ENCODE measurements at places on chromosomes 5 and 9. TPM values are rescaled to one million over a fixed set of nuclear protein-coding genes. Genes with fewer than 3 reads are reported as not detected.

The INSL4 gene
- total RNA-seq: not detected

The CYLC2 gene
- not detected for total RNA-seq

The ACER2 gene
- total RNA-seq: 7.7 TPM

The LCN6 gene
- not detected for total RNA-seq

The HTR1A gene
- not detected for total RNA-seq

The SPINK7 gene
- 4.3 TPM for total RNA-seq

The NRARP gene
- 15.7 TPM for total RNA-seq

The CBY3 gene
- not detected for total RNA-seq

The FBP1 gene
- not detected for total RNA-seq

The PCDH1 gene
- total RNA-seq: 71.6 TPM

The VAV2 gene
- total RNA-seq: 36.2 TPM

The HTR4 gene
- not detected for total RNA-seq

The TICAM2 gene
- 0.72 TPM for total RNA-seq

The AGTPBP1 gene
- total RNA-seq: 18.5 TPM

The GPBP1 gene
- total RNA-seq: 76.7 TPM

The WDR38 gene
- total RNA-seq: not detected

The LCN1 gene
- total RNA-seq: not detected

The IL5 gene
- not detected for total RNA-seq

The KLF9 gene
- 19.0 TPM for total RNA-seq

The SLC34A3 gene
- not detected for total RNA-seq

The KCNMB1 gene
- total RNA-seq: not detected

The GFI1B gene
- not detected for total RNA-seq

The PPIC gene
- 47.2 TPM for total RNA-seq

The LAMC3 gene
- not detected for total RNA-seq

The DEPDC1B gene
- 4.6 TPM for total RNA-seq

The ANKH gene
- 9.4 TPM for total RNA-seq

The LIX1 gene
- total RNA-seq: not detected

The IL9 gene
- not detected for total RNA-seq

The ALDH1A1 gene
- total RNA-seq: 6.2 TPM

The CDH6 gene
- total RNA-seq: 38.6 TPM

The OTP gene
- not detected for total RNA-seq

The LHFPL2 gene
- 37.5 TPM for total RNA-seq

The PCDHA9 gene
- total RNA-seq: under 0.01 TPM

The SV2C gene
- not detected for total RNA-seq

The SLC38A9 gene
- total RNA-seq: 33.5 TPM

The IRX1 gene
- 13.0 TPM for total RNA-seq

The PLAC8L1 gene
- 0.43 TPM for total RNA-seq

The LCN9 gene
- not detected for total RNA-seq

The ANKRD31 gene
- total RNA-seq: under 0.01 TPM

The IFT74 gene
- 14.5 TPM for total RNA-seq

The MLANA gene
- total RNA-seq: not detected

The SLC6A3 gene
- total RNA-seq: not detected

The ZNF454 gene
- total RNA-seq: 0.64 TPM

The C5orf63 gene
- 3.2 TPM for total RNA-seq

The GARIN3 gene
- total RNA-seq: not detected

The PTGDS gene
- not detected for total RNA-seq

The PDLIM7 gene
- 25.8 TPM for total RNA-seq
